ENCODE measurements at places on chromosomes 7 and 10.
A peak's percentile ranks its signal among the peaks of the same experiment; 100 is the strongest.

- no peak for DNase-seq
These were observed 130.1 kb downstream of the OTUD1 start for GRCh38 chr10:23568996-23569395.

- DNase-seq, result no peak
These were observed 167.0 kb downstream of the SFMBT2 start for GRCh38 chr10:7243873-7244272.

DNA sequence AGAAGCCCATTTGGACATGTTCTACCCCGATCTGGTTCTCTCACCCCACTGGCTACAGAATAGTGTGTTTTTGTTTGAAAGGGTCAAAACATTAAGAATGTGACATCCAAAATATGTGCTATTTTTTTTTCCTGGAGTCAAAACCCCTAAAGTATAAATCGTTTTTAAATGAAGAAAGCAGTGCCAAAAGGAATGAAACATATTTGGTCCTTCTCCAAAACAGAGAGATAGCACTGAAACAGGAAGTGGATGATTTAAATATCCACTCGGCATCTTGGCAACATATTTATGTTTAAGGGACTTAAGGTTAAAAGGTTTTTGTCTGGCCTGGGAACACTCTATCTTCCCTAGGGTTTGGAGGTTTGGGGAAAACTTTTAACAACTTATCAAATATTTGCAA, 32.3 kb downstream of the CALD1 start:
- DNase-seq, result no peak

GRCh38 chr10:29634105-29634504, 666 bp downstream of the SVIL start:
- no peak for DNase-seq

DNA sequence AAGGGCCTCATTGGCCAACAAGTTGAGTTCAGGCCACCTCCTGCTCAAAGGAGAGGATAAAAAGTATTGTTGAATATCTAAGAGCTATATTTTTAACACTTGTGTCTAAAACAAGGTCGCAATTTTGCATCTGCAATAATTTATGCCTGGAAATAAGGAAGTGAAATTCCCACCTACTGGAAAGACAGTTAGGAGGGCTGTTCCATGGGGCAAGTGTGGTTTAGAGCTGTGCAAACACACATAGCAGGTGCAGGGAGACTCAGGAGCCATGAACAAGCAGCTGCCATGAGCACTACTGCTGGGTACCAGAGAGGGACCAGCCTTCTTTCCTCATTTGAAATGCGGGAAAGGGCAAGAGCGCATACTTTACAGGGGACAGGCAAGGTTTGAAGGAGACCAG, 35.5 kb upstream of the IKZF1 start:
- no peak for DNase-seq

DNA sequence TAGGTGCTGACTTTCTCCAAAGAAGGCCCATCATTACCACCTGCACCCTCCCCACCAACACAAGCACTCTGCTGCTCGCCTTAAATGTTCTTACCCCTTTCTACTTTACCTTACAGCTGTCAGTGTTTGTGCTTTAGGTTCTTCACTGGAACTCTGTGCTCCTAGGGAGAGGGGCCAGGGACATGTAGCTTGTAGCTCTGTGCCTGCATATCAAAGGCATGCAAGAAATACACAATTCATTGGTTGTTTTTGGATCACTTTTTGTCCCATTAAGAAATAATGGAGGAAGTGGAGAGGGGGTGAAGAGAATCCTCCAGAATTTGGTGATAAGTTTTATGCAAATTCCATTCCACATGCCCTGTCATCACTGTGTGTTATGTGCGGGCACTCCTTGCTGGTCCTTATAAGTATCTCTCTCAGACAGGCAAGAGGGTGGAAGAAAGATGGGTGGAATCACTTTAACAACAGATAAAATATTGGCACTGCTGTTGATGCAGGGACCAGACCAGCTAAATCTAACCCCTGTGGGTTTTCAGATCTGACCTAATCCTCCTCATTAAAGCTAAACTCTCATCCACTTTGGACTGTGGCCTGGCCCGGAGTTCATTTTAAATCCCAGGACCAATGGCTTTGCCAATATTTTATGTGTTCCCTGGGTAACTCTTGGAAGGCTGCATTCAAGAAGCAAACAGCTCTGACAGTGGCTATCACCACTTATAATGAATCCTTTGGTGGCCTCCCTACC, 375.8 kb upstream of the NFE2L3 start:
- no peak for DNase-seq

DNA sequence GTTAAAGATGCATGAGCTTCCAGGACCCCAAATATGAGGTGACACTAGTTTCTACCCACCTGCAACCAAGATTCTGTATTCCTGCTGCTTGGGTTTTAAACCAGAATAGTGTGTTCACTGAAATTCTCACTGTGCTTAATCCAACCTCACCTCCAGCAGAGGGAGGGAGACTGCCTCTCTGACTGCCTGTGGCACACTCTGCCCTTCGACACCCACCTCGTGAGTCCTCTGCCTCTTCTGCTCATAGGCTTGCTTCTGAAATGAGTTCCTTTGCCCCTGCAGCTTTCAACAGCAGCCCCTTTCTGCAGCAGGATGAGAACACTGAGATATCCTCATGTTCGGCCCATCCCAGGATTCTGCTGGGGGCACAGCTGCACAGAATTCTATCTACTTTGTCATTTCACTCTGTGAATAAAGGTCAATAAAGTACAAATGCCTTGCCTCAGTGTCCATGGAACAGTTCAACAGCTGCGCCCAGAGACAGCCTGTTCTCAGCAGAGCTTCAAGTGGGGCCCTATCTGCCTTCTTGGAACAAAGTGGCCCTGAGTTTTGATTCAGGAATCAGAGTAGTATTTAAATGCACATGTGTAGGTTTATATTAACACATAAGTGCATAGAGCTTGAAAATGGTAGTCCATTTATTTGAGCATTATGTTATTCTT, 632.5 kb downstream of the TNS3 start:
- DNase-seq, result no peak

GRCh38 chr10:50332108-50332842, 81.0 kb upstream of the ASAH2 start:
- DNase-seq, result no peak

DNA sequence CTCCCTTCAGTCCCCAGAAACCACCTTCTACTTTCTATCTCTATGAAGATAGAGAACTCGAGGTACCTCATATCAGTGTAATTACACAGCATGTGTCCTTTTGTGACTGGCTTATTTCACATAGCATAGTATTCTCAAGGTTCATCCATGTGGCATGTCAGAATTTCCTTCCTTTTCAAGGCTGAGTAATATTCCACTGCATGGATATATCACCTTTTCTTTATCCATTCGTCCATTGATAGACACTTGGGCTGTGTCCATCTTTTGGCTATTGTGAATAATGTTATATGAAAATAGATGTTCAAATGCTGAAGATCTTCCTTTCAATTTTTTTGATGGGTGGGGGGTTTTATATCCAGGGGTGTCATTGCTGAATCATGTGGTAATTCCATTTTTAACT, 91.8 kb upstream of the CCNY start:
- no peak for DNase-seq

DNA sequence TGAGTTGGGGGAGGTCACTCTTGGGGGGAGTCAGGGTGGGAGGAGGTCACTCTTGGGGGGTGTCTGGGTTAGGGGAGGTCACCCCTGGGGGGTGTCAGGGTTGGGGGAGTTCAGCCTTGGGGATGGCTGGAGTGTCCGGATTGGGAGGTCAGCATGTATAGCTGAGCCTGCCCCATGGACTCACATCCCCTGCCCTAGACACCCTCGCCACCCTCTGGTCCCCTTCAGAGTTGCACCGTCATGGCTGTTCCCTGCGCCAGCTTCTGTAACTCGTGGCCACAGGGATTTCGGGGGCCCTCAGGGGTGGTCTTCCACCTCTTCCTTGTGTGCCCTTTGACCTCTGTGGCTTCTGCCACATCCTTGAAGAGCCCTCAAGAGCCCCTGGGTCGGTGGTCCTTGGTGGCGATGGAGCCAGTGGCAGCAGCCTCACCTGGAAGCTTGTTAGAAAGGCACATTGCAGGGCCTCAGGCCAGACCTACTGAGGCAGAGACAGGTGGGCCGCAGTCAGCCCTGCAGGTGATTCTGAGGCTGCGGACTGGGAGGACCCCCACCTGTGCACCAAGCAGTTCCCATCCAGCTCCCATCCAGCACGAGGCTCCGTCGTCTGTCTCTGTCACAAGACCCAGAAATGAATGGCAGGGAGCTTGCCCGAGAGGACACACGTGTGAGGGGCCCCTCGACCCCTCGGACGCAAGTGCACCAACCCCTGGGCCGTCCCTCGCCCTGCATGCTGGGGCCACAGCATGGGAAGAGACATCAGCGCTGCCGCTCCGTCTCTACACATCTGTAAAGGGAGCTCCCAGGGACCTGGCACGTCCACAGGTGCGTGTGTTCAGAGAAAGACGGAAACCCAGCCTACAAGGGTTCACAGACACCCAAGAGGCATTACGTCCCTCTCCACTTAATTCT, 44.7 kb upstream of the SUN1 start:
- no peak for DNase-seq

DNA sequence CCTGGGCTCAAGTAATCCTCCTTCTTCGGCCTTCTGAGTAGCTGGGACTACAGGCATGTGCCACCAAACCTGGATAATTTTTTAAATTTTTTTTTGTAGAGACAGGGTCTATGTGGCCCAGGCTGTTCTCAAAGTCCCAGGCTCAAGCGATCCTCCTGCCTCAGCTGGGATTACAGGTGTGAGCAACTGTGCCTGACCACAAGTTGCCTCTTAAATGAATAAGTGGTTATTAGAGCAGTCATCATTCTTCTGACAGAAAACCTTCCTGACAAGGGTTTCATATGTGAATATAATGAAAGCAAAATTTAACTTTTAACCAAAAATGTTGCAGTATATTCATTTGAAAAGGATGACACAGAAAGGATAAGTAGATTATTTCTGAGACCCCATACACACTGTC, 532.5 kb downstream of the GRM8 start:
- DNase-seq, result no peak

DNA sequence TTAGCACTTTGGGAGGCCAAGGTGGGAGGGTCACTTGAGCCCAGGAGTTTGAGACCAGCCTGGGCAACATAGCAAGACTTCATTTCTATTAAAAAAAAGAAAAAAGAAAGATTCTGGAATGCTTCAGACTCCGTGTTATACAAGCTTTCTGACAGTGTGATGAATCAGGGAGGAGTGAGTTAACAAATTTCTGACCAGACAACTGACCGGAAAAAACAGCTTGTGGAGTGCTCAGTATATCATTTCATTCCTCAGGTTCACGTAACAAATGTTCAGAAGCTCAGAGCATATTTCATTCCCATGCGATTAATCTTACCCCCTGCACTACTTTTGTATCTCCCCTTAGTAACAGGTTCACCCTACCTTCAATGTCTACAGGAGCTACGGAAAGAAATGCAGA, 28.6 kb upstream of the TNPO3 start:
- no peak for DNase-seq

GRCh38 chr10:59508296-59508695, 145.9 kb upstream of the FAM13C start:
- DNase-seq, result peak; percentile 21

GRCh38 chr10:47340608-47341170, 7.5 kb upstream of the RBP3 start:
- DNase-seq, result peak; percentile 42

GRCh38 chr10:90849956-90850749, 7.7 kb downstream of the HTR7 start:
- peak; percentile 81 for DNase-seq

DNA sequence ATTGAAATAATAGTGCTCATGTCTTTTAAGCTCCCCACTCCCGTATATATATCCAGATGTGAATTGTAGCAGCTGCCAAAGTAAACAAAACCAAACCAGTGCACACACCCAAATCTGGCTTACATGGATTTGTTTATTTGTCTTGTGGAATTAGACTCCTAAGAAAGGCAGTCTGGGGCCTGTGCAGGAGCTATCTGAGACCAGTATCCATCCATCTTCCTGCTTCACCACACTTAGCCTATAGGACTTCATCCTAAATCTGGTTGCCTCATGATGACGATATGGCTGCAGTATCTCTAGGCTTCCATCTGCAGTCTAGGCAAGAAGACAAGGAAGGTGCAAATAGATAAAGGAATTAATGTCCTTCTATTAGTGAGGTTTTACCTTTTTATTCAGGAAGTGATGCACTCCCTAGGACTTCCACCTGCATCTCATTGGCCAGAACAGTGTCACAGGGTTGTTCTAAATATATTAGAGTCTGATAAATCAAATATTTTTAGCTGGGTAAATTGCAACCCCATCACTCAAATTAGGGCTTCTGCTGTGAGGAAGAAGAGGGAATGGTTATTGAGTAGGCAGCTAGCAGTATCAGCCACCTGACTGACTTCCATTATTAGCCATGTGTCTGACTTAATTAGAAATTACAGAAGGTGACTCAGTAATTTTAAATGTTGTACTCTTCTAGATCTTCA, 6.0 kb downstream of the WIPF3 start:
- DNase-seq, result no peak

DNA sequence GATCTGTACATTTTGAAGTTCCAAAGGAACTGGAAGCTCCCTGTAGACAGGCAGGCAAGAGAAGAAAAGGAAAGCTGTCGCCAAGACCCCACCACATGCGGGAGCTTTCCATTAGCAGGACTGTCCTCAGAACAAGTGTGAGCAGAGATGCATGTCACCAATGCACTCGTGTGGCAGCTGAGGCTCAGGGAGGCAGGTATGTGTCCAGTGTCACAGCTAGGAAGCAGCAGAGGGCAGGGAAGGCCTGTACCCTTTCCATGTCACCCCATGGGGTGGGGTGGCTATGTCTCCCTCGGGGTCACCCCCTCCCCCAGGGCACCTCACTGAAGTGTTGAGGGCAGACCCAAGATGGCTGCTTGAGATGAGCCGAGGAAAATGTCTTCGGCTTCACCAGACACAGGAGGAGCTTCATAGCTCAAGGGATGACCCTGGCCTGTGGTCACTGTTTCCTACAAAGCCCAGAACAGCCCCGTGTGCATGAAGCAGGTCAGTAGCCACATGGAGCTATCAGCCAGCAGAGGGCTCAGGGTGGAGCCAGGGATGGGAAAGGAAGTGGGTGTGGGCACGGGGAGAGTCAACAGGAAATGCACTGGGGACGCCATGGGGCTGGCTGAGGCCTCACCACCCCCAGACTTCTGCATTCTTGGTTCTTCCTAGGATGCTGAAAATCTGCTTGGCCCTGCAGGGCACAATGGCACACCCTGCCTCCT, 96.6 kb downstream of the FAM53B start:
- DNase-seq, result peak; percentile 74

DNA sequence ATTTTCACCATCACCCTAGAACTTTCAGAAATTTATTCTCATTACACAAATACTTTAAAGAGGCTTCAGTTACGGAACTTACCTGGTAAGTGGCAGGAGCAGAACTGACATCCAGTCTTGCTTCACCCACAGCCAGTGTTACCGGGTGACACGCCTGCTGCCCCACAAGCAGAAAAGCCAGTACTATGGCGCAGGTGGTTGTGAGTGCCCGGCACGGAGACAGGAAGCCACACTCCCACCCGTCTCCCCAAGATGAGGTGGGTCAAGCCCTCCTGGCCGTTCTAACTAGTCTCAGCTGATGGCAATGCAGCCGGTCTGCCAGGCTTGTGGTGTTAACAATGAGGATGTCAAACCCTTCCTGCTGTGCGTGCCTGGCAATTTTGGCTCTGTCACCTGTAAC, 86.9 kb downstream of the PROSER2 start:
- no peak for DNase-seq

GRCh38 chr7:140082770-140083169, 20.0 kb upstream of the PARP12 start:
- no peak for DNase-seq

- DNase-seq, result no peak
These were observed 332.9 kb downstream of the PTEN start for GRCh38 chr10:88196291-88196690.
